ENCODE measurements at places on chromosomes 3 and 15.

DNA sequence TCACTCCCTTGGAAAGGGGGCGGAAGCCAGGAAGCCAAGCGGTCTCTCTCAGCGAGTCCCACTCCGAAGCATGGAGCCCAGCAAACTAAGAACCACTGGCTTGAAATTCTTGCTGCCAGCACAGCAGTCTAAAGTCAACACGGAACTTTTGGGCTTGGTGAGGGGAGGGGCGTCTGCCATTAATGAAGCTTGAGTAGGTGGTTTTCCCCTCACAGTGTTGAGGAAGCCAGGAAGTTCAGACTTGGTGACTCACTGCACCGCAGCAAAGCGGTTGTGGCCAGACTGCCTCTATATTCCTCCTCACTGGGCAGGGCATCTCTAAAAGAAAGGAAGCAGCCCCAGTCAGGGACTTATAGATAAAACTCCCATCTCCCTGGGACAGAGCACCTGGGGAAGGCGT is 665.4 kb upstream of the CBLB start:
- no peak for DNase-seq

DNA sequence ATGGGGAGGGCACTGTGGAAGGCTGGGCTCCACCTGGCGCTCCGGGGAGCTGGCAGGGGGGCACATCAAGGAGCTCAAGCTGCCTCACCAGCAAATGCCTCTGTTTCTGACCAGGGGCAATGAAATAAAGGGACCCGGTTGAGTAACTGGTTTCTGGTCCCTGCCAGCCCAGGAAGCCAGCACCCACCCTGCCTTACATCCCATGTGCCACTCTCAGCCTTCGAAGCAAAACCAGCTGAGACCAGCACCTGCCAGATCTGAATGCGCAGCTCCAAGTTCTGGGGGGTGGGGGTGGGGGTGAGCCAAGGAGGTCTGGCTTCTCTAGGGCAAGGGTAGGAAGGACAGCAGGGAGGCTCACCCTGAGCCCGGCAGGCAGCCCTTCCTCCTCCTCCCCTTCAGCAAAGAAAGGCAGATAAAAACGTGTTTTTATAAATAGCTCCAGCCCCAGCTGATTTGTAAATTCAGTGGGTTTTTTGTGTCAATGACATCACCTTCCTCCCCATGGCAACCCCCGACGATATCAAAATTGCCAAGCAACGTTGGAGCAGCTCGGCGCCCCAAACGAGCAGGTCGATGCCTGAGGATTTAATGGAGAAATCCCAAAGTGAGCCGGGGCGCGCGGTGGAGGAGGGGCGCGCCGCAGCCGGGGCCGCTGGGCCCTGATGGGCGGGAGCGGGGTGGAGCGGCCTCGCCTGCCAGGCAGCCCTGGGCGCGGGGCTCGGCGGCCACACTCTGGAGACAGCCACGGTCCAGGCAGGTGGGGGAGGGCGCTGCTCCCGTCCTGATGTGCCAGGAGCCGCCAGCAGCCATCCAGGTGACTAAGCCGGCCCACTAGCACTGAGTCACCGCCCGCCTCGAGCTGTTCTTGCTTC is at the start of gene PAK6:
Gene PAK6 (plus strand): TSS at position 532 of the 872 bp plus-strand sequence. CDS start 25,723 bp downstream, outside the sequence.
- peak; percentile 64 for DNase-seq

DNA sequence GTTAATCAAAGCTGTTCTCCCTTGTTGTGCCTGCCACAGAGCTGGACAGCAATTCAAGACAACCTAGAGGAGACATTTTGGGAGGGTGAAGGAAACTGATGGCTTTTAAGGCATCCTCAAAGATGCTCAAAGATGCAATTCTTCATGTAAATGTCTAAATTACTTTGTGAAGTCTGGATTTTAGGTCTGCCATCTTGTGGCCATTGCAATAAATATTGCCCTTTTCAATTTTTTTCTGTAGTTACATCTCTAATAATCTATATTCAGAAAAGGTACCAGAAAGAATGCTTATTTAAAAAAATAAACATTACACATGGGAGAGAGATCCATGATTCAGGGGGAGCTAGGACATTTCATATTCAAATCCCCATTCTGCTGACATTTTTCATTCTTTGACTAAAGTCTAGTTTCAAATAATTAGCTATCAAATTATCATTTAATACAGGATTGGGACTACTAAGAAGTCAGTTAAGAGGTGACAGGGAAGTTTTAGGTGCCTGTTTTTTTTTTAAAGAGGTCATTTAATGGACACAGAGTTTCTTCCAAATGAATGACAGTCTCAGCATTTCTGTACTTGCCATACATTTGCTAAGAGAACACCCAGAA is 259.8 kb upstream of the WNT5A start:
- peak; percentile 29 for DNase-seq

GRCh38 chr3:17799312-17799711 is 56.9 kb upstream of the TBC1D5 start:
- no peak for DNase-seq

GRCh38 chr3:29764041-29764440 is 483.2 kb downstream of the RBMS3 start:
- DNase-seq, result no peak
